ENCODE measurements at places on chromosomes 12 and 14.

DNA sequence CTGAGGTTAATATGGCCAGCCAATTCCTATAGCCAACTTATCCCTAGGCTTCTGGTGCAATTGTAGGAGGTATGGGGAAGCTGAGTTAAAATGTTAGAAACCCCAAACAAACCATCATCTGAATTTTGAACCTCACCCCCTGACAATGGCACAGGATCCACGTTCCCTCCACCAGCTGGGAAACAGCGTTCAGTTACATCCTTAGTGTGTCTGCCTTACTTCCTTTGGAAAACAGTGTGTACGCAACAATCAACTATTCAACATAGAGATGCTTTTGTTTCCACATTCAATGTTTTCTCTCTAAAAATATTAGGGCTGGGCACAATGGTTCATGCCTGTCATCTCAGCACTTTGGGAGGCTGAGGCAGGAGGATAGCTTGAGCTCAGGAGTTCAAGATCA, 203.4 kb downstream of the TTC7B start:
- DNase-seq, result no peak

DNA sequence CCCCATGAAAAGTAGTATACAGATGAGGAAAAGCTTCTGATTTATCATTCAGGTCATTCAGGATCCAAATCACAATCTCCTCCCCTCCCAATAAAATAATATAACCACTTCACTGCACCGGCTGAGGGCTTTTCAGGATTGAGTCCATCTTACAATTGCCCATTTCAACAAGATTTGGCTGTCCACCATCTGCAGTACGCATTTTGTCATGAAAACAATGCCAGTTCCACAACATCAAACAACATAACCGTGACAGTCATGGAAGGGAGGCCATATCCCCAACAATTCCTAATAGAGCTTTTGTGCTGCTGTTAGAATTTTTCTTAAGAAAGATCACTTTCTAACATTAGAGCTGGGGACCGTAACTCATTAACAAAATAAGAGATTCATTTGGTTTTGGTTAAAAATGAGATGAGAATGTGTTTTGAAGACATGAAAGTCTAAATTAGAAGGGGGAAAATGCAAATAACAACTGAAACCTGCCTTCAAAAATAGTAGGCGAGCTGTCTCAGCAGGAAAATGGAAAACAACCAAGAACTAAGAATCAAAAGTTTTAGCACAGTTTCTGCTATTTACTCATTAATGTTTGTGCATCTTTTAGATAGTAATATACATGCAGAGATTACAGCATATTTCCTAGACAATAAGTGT, 38.3 kb upstream of the TMTC2 start:
- DNase-seq, result no peak

DNA sequence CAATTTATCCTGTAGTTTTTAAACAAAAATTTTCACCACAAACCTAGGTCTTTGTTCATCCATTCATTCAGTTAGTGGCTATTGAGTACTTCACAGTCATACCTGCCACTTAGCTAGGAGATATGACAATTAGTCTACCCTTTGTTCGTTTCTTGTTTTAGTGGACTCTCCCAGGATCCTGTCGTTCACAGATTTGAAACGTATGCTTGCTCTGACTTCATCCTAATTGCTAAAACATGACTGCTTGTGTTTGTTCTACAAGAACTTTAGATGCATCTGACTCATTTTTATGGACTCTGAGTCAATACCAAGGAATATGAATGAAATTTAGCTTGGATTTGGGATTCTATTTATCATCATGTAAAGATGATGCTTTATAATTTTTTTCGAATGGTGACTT, 69.5 kb downstream of the TBC1D30 start:
- DNase-seq, result no peak

GRCh38 chr12:58372298-58372697, 430.9 kb downstream of the ATP23 start:
- DNase-seq, result no peak

- DNase-seq, result no peak
These were observed 10.0 kb upstream of the DUSP16 start for GRCh38 chr12:12572659-12573058.

GRCh38 chr14:68441542-68441941, 351.3 kb downstream of the ZFP36L1 start:
- no peak for DNase-seq

DNA sequence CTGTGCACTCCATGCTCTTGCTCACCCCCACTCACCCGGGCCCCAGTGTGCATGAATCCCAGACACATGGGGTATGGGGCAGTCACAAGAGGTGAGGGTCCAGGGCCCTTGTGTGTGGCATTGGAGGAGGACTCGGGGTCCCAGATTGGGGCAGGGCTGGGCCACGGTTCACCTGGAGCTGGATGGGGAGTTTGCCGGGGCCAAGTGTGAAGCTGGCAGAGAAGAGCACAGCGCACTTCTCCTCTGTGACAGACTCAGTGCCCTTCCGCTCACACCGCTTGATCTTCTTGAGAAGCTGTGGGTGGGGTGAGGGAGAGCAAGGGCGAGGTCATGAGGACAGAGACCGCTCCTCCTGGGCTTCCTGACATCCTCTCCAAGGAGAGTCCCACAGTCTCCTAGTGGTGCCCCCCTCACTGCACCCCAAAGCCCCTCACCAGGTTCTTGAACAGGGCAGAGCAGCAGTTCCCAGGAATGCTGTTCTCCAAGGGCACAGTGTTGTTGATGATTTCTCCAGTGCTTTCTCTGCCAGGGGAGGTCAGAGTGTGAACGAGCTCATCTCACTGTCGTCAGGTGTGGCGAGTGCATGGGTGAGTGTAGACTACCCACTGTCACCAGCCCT, 6.8 kb downstream of the STAT6 start:
- DNase-seq, result no peak

- no peak for DNase-seq
These were observed 99.5 kb downstream of the NTN4 start for GRCh38 chr12:95690861-95691635.

- no peak for DNase-seq
These were observed 65.3 kb upstream of the PTPRR start for GRCh38 chr12:70985850-70986249.

- DNase-seq, result peak; percentile 32
These were observed 78.7 kb upstream of the ZDHHC17 start for GRCh38 chr12:76685246-76685678.

DNA sequence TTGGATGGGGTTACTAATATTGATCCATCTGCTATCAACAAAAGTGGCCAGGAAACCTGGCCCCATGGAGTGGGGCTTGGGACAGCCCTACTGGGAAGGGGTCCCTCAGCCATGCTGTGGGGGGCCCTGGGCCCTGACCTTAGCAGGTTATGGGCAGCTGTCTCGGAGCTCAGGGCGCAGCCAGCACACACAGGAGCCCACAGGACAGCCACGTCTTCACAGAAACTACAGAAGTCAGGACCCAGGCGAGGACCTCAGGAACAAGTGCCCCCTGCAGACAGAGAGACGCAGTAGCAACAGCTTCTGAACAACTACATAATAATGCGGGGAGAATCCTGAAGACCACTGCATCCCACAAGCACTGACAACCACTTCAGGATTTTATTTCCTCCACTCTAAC, 11.9 kb upstream of the FKBP11 start:
- no peak for DNase-seq

GRCh38 chr14:82710267-82710841, 1176.7 kb upstream of the SEL1L start:
- peak; percentile 15 for DNase-seq

DNA sequence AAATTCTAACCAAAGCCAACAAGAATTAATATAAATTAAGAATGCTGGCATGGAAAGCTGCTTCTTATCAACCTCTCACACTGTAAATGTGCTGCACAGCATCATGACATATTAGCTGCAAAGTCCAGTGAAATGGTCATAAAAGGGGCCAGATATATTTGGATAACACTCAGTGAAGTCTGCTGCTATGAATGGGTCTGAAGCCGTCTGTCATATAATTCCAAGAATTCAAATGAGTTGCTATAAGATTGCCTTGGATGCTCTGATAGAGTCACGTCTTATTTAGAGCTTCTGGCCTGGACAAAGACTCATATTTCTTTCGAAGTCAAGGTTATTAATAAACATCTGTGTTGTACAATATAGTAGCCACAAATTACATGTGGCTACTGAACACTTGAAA, 54.3 kb upstream of the OVCH1 start:
- no peak for DNase-seq

DNA sequence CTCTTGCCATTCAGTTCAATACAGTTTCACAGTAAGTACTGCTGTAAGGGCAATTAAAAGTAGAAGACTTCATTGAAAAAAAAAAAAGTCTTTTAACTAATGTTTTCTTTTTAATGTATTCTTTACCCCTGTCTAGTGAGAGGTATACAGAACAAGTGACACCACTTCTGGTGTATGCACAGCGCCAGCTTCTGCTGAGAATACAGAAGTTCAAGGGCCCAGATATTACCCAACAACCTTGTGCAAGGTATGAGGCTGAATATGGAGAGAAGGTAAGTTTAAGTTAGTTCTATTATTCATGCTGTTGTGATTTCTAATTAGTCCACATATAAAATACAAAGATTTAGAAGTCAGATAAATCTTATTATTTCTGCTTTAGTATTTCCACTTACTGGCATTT, 168.7 kb downstream of the CFAP54 start:
- no peak for DNase-seq

GRCh38 chr12:120847814-120848213, 56.3 kb downstream of the SPPL3 start:
- no peak for DNase-seq

DNA sequence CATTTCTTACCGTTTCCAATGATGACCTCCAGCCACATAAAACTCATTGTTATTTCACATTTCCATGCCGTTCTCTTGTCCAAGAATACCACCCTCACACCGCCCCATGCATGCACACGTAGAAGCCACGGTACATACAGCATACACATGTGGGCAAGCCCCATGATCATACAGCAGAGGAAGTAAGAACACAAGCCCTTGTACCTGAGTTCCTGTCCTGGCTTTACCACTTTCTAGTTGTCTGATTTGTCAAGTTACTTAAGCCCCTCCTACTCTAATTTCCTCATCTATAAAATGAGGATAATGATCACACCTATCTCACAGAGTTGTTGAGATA, 59.9 kb downstream of the DUSP16 start:
- no peak for DNase-seq

- peak; percentile 47 for DNase-seq
These were observed 554 bp downstream of the SPPL3 start for GRCh38 chr12:120903412-120904196.

GRCh38 chr12:125533434-125534029, 468.3 kb downstream of the AACS start:
- no peak for DNase-seq

DNA sequence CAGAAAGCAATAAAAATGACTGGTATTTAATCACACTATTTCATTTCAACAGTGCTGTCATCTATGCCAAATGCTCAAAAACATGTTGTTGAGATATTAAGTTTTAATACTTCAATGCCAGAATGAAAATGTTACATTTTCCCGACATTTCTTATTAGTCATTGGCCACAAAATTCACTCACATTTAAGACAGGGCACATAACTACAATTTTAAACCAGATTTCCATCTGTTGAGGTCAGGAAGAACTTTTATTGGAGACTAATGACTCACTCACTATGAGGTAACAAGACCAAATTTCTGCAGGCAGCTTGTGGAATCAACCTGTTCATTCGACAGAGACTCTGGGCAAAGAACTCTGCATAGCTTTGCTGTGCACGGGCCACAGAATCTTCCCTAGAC, 36.8 kb downstream of the PPTC7 start:
- no peak for DNase-seq

GRCh38 chr12:51124504-51124903, 41.1 kb upstream of the CSRNP2 start:
- DNase-seq, result no peak

- no peak for DNase-seq
These were observed 24.5 kb downstream of the SAMD4A start for GRCh38 chr14:54591461-54591860.

DNA sequence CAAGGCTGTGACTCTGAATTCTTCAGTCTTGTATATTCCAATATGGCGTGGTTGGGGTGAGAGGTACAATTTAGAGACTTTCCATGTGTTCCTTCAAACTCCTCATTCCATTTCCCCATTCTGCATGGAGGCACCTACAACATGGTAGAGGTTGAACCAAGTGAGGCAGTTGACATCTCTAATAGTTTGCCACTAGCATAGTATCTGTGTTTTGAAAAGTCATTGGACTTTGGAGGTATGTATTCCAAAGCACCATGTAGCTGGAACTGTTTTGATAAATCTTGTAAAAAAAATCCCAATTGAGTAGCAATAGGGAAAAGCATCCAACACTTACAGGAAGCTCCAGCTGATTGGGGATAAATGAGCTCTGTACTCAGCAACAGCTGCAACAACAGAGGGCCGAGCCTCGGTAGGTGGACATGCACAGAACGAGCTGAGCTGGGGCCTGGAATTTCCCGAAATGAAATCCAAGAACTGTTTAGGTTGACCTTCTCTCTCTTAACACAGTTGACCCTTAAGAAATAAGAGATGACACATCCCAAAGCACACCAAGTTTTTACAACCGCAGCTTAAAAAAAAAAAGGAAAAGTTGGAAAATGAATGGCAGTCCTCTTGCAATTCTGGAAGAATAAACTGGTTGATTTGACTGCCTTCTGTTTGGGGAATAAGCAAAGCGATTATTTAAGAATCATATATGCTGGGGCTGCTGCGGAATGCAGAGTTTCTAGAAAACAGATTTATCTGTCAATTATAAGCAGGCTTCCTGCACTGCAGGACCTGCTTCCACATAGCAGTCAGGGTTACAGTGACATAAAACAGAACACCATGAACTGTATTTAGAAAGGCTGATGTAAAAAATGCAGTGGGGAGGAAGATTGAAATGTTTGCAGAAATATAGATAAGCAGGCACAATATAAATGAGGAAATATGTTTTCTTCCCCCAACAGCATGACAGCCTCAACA, 194.6 kb upstream of the KRR1 start:
- peak; percentile 55 for DNase-seq

DNA sequence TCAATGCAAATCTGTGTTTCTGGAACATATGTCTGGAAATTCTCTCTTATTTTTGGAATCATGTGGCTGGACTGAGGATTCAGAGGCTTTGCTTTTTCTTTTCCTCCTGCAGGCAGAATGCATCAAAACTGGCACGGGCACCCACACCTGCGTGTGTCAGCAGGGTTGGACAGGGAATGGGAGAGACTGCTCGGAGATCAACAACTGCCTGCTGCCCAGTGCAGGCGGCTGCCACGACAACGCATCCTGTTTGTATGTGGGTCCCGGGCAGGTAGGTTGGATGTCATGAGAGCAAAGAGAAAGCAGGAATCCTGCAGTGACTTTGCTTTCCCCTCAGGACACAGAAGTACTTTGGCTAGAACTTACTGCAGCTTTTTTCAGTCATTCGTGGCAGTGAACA, 90.3 kb downstream of the STAB2 start:
- no peak for DNase-seq

GRCh38 chr12:34257093-34257492, 234.8 kb downstream of the ALG10 start:
- DNase-seq, result no peak

DNA sequence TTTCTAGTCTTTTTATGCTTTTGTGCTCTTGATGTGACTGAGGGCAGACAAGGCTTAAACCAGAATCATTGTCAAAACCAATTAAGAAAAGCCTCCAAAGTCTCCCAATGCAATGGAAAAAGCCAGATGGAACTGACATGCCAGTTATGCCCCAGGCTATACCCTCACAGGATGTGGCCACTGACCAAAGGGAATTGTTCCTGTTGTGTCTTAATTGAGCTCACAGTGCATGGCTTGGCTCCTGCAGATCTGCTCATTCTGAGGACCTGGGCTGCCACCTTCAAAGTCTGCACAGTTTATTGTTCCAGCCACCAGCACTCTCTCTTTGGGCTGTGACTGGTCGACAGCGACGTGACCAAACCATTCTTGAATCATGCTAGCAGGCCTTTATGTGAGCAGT, 17.1 kb upstream of the BICD1 start:
- no peak for DNase-seq
